ENCODE measurements at places on chromosomes 5 and 9.

GRCh38 chr5:111998871-111999270 lies 241.9 kb upstream of the NREP start:
- DNase-seq, result no peak

- no peak for DNase-seq
Observed at GRCh38 chr5:168174376-168174775, 117.1 kb upstream of the WWC1 start.

DNA sequence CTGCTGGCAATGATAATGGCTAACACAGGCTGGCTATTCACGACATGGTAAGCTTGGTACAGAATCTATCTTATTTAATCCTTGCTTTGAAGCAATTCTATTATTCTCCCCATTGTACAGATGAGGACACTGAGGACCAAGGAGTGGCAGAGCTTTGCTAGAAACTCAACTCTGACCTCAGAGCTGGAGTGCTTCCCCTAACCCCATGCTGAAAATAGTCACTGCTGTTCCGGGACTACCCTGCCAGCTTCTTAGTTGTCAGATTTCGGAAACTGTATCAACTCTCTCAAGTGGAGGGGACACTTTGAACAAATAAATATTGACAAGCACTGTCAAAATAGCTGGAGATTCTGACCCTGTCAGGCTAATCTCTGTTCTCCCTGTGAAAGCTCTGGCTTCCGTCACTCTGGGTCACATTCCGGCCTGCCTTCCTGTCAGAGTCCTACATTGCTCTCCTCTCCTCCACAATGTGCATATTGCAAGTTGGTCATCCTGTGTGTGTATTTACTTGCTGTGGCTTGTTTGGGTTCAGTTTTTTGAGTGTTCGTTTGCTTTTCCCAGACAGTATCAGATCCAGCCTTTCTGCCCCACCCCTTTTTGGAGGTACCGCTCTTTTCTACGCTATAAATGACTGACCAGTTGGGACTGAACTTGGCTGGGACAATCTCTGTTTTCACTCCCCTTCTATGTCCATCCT lies 134.3 kb upstream of the MAP1B start:
- DNase-seq, result no peak

- DNase-seq, result no peak
Observed at GRCh38 chr5:137146402-137146890, 352.7 kb downstream of the SPOCK1 start.

DNA sequence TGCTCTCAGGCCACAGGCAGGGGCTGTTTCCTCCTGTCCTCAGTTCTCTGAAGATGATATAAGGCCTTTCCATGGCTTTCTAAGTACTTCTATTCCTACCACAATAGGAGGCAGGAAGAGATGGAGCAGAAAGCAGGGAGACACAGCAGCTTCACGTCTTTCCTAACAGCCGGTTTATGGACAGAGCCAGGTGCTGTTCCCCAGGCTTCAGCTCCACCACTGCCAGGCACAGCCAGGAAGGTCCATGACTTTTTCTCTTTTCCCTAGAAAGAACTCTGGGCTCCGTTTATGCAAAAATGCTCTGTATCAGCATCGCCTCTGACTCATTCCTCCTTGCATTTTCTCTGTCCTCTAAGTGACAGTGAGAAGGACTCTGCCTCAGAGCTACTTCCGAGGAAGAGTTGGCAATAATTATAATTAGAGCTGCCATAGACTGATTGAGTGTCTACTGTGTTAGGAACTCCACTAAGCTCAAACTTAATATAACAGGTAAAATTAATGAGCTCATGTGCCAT lies 478.5 kb downstream of the RASEF start:
- no peak for DNase-seq

DNA sequence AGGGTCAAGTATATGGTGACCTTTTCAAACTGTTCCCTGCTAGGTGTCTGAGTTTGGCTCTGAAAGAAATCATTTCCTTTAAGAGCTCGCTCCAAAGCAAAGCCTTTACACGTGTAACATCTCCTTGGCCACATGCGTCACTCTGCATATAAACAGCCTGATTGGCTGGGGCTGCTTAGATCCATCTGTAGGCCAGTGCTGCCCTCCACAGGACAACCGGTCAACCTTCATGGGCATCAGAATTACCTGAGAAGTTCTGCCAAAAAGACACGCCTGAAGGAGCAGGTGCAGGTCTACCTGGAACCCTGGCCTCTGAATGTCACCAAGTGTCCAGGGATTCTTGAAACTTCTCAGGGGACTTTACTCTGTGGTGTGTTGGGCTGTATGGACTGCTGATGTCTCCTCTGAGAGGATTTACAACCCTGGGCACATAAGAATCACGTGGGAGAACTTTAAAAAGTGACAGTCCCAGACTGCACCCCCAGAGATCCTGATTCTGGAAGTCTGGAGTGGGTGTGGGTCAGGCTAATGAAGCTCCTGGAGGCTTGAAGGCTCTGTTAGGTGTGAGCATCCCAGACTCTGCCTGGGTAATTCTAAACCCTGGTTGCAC lies 497.6 kb downstream of the GADD45G start:
- no peak for DNase-seq

DNA sequence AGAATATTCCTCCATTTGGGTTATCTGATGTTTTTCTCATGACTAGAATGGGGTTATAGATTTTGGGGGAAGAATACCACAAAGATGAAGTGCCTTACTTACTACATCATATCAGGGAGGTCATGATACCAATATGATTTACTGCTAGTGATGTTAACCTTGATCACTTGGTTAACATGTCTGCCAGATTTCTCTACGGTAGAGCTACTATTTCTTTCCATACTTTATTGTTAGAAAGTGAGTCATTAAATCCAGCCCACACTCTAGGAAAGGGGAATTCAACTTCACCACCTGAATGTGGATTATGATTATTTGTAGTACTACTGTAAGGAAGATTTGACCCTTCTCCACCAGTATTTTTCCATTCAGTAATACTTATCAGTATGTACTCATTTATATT lies 64.7 kb downstream of the UBE2R2 start:
- no peak for DNase-seq

DNA sequence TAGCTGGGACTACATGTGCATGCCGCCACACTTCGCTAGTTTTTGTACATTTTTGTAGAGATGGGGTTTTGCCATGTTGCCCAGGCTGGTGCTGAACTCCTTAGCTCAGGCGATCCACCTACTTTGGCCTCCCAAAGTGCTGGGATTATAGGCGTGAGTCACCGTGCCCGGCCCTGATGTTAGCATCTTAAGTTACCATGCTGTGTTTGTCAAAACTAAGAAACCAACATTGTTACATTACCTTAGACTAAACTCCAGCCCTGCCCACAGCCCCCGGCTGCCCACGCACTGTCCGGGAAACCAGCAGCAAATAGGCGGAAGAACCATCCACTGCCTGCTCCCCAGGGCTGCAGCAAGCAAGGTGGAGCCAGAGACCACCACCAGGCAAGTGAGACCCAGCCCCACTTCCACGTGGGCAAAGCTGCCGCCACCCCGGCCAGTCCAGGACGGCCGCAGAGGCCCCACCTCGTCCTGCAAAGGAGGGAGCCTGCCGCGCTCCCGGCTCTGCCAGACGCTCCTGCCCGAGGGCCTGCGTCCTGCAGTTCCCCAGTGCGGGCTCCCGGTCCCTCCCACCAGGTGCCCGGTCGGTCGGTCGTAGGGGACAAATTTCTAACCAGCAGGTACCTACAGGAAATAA lies 35.7 kb upstream of the TXN start:
- DNase-seq, result no peak

- DNase-seq, result no peak
Observed at GRCh38 chr9:79559495-79560181, 12.1 kb upstream of the TLE4 start.

GRCh38 chr5:97098922-97099321 lies 43.5 kb downstream of the LIX1 start:
- no peak for DNase-seq

DNA sequence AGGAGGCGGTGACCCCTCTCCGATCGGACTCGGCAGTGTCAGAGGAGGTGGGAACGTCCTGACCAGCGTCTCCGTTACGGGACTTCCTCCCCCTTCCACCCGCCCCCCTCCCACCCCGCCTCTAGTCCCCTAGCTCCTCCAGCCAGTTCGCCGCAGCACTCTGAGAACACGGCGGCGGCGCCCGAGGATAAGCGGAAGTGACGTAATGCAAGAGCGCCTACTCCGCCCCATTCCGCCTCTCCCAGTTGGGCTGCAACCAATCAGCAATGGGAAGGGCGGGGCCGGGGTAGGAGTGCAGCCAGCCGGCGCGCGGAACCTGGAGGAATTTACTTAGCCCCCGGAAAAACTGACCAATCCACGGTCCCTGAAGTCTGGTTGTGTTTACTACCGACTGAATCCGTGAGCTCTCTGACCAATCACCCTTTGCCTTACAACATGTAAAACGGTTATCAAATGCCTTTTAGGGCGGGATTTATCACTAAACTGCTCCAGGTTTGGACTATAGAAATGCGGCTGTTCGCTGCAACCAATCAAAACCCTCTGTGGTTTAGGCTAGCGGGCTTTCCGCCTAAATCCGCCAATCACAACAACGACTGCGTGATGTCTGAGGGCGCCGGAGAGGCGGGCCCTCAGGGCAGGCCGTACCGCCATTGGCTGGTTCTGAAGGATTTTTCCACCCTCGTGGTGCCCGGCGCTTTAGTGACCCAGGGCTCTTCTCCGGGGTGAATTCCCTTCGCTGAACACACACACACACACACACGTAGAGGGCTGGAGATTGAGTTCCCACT lies at the start of gene ZBTB5:
ZBTB5 (minus strand) TSS at position 202 of the 788 bp plus-strand sequence. CDS start 22,899 bp downstream, outside the sequence.
- DNase-seq, result no peak
